Bronchial epithelial cell (primary cell): ENCODE measurements at places on chromosomes 6 and 20.

DNA sequence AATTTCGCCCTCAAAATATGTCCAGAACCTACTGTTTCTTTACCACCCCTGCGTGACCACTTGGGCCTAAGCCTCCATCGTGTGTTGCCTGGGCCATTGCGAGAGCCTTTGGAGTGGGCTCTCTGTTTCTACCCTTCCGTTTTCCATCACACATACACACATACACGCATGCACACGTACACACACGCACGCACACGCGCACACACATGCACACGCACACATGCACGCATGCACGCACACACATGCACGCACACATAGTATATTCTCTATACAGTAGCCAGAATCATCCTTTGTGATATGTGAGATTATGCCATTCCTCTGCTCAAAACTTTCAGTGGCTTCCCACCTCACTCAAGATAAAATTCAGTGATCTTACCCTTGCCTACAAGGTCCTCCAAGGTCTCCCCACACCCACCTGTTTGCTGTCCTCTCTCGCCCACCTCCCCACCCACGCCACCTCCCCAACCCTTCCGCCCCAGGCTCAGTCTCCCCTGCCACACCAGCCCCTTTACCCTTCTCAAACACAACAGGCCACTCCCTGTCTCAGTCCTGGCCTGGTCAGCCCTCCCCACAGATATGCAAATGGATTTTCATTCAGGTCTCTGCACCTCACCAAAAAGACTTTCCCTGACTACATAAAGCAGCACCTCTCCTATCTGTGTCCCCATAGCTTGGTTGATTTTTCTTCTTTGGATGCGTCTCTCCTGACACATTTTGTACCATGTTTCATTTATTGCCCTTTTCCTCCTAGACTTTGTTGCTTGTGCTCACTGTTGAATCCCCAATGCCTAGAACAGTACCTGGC lies 559.6 kb downstream of the CD83 start:
- DNase-seq, result no peak

- DNase-seq, result peak; percentile 82
Measured at GRCh38 chr20:5788385-5788895, 38.2 kb downstream of the SHLD1 start.

DNA sequence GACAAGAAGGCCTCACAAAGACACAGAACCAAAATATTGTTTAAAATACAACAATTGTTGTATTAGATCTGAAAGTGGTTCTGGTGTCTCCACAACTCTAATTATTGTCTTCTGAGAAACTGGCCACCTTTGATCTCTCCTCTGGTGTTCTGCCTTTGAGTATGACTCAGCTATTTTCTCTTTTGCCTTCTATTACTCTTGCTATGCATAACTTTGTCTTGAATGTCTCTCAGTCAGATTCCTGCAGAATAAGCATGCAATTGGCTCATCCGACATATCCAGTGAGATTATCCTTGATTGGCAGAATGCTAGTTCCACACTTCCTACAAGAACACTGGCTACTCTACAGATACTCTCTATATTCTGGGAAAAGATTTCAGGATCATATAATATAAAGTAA lies 14.3 kb upstream of the EPM2A start:
- DNase-seq, result peak; percentile 82

DNA sequence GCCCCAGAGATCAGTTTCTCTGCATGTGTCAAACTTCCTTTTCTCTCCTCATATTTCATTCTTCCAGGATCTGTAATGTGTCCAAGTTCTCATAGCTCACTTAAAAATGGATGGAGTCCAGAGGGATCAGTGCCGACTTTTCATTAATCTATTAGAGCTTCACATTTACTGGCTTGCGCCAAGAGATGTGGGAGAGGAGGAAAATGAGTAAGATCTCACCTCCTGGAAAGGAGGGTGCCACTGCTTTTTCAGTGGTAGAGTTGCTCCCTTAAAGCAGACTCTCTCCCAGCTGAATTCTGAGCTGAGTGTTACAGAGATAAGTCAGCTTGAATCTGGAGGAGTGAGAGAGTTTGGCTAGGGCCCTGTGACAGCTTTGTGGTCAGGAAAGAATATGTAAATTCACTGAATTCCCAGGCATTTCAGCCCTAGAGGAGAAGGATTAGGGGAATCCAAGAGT lies 175.9 kb downstream of the SOX4 start:
- peak; percentile 57 for DNase-seq

GRCh38 chr6:116369540-116369939 lies 1.2 kb upstream of the DSE start:
- peak; percentile 17 for DNase-seq

GRCh38 chr20:673603-674001 lies 2.0 kb downstream of the SCRT2 start:
- no peak for DNase-seq

GRCh38 chr6:128319157-128319556 lies 201.2 kb downstream of the PTPRK start:
- no peak for DNase-seq

GRCh38 chr20:34344238-34344637 lies 18.8 kb upstream of the ITCH start:
- no peak for DNase-seq

- peak; percentile 69 for DNase-seq
Measured at GRCh38 chr6:52233975-52234823, 10.1 kb downstream of the IL17F start.

DNA sequence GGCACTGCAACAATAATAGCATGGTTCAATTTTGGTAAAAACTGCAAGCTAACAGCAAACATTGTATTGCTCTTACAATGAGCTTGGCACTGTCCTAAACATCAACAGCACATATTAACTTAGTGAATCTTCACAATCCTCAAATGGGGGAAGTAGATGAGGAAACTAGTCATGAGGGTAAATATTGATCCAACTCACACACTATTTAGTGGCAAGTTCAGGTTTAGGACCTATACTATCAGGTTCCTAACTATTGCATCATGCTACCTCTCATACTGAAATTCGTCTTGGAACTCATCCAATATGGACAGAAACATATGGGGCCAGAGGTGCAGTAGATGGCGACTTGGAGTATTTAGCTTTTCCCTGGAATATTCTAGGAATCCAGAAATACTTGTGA lies 34.2 kb downstream of the FKBP1C start:
- DNase-seq, result no peak

DNA sequence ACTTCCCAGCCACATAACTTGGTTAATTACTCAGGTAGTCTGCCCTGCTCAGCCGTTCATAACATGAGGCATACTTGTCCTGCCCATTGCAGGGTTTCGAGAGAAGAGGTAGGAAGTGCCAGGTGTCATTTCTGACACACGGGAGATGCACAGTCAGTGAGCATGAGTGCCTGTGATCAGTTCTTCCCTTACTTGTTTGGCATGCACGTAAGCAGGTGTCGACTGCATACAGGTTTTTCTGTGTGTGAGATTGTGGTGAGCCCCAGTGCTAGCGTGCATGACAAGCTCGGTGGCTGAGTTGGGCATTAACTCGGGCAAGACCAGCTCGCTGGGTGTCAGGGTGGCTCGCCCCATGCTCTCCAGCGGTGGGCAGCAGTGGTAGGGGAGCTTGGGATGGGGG lies 51.2 kb upstream of the SLC22A1 start:
- DNase-seq, result no peak

DNA sequence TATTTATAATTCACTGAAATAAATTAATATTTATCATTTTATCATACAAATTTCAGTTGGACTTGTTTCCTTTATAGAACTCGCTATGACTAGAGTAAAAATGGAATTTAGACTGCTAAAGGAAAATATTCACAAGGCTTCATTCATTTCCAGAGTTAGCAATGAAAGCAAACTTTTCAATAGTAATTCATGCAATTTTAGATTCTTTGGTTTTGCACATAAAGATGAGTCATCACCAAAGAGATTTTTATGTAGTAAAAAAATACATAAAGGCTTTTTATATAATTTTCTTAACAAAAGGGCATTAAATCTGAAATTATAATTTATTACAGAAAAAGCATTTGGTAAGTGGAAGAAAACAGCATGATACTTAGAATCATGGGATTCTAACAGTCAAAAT lies 37.2 kb upstream of the STXBP5 start:
- DNase-seq, result no peak

GRCh38 chr6:36285797-36286196 lies 15.9 kb downstream of the PNPLA1 start:
- DNase-seq, result peak; percentile 21

DNA sequence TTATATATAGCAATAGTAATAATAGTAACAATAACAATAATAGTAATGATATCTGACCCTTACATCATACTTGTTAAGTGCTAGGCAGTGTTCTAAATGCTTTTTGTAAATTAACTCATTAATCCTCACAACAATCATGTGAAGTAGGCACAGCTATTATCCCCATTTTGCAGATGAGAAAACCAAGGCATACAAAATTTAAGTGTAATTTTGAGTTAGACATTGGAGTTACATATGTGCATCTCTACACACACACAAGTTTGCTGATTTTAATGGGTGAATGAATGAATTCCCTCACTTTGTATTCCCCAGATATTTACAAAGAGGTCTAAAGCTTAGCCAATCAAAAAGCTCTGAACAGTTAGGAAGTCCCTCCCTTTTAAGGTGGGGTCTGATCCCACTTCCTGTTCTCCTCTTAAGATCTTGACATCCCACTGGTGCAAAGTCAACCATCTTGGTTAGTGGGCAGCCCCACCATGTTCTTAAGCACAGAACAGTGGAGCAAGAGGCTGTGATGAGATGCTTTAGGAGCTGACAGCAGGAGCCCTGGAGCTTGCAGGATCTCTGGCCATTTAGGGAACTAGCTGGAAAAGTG lies 85.3 kb upstream of the FOXP4 start:
- DNase-seq, result peak; percentile 7

DNA sequence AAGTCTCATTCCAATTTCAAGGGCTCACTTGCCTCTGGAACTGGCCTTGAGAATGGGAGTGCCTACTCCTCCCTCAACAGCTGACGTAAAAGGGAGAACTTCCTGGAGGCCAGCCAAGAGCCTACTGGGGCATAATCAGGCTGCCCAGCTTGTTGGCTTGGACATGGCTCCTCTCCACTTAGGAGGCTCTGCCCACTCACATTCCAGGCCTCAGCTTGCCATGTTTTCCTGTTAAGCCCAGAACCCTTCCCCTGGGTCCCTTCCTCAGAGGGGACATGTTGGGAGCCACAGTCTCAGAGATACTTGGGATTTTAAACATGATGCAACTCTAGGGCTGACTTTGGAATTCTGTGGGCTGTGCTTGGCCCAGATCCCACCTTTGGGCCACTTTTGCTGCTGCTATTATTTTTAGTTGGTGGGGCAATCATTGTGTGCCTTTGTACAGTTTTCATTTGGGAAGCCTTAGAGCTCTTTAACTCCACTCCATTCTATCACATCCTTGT lies 31.5 kb upstream of the ADTRP start:
- peak; percentile 92 for DNase-seq

DNA sequence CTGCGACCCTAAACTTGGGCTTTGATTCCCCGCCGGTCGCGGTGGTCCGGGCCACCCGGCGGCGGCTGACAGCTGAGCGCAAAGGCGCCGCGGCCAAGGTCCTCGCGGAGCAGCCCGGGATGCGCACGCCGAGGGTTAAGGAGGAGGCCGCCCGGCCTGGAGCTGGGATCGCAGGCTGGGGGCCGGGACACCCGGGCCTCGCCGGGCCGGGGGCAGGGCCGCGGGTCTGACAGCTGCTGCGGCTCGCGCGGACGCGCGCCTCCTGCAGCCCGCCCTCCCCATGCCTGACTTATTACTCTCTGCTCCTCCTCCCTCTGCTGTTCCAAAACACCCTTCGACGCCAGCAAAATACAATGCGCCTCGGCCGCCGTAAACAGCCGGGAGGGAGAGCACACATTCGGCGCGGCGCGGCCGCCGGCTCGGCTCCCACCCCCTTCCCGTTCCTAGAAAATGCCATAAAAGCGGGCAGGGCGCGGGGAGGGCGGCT lies 746 bp downstream of the BACH2 start:
- peak; percentile 58 for DNase-seq

DNA sequence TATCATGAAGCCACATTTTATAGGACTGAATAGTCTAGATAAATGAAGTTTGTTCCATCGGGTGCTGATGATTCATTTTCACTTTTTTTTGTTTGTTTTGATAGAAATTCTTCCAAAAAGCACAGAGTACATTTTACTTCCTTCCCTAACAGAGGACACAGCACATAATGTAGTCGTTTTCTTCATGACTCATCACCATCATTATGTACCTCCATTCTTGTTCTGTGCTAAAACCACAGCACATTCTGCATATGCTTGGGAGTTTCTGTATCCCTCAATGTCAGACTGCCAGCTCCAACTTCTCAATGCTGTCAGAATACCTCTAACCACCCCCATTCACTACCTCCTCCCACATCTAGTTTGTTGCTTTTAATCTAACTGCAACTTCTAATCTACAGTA lies 1004.9 kb upstream of the ADGRB3 start:
- peak; percentile 21 for DNase-seq

- DNase-seq, result no peak
Measured at GRCh38 chr6:122871079-122871478, 82.0 kb downstream of the SMPDL3A start.

DNA sequence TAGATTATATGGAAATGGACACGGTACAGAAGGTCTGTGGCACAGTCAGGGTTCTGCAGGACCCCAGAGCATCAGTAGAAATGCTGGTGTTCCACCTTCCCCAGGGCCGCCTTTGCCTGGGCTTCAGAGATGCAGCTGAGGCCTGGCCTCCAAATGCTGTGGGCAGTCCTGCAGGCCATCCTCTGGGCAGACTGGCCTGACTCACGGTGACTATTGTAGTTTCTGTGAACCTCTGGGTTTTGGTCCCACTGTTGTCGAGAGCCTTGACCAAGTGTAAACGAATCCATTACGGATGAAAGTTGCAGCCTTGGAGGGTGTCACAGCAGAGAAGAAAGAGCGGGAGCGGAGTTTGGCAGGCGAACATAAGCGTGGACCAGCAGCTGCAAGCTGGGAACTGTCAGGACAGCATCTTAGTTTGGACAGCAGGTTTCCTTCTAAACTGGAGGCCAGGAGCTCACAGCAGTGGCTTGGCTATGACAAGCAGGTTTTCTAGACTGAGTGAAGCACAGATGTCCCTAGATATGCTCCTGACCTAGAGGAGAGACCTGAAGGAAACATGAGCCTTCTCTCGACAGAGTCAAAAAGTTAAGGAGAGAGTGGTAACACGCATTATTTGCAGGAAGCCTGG lies 46.2 kb upstream of the BCLAF1 start:
- DNase-seq, result no peak

DNA sequence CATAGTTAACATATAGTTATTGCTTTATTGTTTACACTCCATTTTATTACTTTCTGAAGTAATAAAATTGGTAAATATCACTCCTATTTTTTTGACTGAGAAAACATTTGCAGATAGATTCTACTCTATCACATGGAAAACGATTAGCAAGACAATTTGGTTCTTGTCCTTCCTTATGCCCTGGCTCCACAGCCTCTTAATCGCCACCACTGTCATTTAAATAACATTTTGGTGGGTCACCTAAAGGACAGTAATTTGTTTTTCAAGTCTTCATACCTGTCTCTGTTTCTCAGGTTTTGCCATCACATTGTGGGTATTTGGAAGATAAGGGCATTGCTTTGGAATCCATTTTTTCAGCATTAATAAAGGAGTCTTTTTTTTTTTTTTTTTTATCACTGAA lies 521.5 kb upstream of the IRAK1BP1 start:
- no peak for DNase-seq

- DNase-seq, result peak; percentile 96
Measured at GRCh38 chr20:33554914-33555420, 65.1 kb downstream of the CBFA2T2 start.

GRCh38 chr6:63816982-63817436 lies 181.4 kb downstream of the PHF3 start:
- DNase-seq, result peak; percentile 26

GRCh38 chr6:22146678-22146930 lies 150.2 kb downstream of the PRL start:
- DNase-seq, result no peak

- no peak for DNase-seq
Measured at GRCh38 chr6:92479831-92480230, 939.5 kb downstream of the EPHA7 start.
